ENCODE measurements at places on chromosomes 5 and 9.

- DNase-seq = no peak
Measured at GRCh38 chr5:66829358-66829674, 233.1 kb downstream of the MAST4 start.

DNA sequence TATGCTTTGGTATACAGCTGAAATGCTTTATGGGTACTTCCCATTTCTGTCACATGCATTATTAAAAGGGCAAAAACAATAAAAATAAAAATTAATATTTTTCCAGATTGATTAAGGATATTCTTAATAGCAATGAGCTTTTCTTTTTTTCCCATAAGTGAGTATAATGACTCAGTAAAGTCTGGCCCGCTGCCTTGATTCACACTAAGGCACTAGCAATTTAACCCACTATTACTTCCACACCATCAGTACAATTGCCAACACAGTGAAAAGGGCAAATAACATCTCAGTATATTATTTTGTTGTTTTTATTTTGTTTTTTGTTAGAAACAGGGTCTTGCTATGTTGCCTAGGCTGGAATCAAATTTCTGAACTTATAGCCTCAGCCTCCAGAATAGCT is 150.1 kb downstream of the RNF180 start:
- DNase-seq = no peak

DNA sequence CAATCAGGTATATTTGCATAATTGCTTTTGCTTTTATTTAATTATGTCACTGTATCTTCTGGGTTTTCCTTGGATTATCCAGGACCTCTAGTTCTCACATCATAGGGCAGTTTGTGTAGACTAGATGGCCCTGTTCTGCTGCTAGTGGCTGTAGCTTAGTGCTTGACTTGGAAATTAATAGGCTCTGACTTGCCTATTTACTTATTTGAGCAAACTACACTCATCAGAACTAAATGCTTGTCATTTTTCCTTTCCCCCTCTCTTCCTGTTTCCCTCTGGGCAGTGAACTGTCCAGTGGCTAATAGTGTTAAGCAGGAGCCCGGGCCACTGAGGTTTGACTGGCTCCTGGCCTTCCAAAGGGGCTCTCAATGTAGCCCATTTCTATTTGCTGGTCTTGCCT is 135.7 kb downstream of the MAN2A1 start:
- no peak for DNase-seq

DNA sequence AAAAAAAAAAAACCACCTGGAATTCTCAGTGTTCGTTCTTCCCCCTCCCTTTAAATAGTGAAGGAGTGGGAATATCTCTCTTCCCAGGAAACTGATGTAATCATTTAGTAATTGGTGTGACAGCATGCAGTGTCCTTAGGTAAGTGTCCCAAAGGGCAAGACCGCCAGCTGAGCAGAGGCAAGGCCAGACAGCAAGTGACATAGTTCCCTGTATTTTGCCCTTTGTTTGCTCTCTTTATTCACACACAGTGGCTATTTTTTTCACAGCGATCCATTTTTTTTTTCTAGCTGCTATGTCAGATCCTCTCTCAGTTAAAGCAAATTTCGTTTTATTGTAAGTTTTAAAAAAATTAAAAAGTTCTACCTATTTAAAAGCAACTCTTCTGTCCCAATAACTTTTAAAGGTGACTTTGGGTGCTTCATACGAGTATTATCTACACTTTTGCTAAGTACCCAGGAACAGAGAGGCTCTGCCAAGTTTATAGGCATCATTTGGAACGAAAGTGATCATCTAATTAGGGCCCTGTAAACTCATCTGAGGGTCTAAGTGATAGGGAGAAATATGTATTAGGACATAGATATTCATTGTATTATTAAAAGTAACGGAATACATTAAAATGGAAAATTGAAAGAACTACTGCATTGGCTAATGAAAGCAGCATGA is 98.2 kb upstream of the ALDH1A1 start:
- no peak for DNase-seq
